Aorta (tissue), 5 donors: ENCODE measurements at places on chromosomes 3 and 15. TPM values are rescaled to one million over a fixed set of nuclear protein-coding genes. Genes with fewer than 3 reads are reported as not detected.
A peak's percentile ranks its signal among the peaks of the same experiment; 100 is the strongest.

DNA sequence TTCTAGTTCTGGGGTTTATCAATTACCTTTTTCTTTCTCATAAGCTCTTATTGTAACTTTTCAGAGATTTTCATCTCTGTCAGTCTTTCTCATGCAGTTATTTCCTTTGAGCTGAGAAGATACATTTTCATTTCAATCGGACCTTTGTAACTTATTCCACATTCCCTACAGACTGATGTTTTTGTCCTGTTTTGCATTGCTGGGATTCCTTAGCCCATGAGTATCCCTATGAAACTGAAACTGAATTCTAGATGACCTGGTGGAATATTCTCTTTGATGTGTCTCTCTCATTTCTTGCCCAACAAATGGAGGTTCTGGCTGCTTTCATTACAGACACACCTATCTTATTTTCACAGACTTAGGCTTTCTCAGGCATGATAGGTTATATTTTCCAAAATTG lies 10.5 kb upstream of the EPHA6 start:
- H3K36me3 ChIP-seq = no peaks in the 10 kb centered on the region
- no peaks in the 10 kb centered on the region for H3K4me1 ChIP-seq
- no peak overlapping the region for H3K4me3 ChIP-seq
- no peaks in the 10 kb centered on the region for H3K27me3 ChIP-seq
- H3K27ac ChIP-seq = no peak overlapping the region
- no peak for DNase-seq

DNA sequence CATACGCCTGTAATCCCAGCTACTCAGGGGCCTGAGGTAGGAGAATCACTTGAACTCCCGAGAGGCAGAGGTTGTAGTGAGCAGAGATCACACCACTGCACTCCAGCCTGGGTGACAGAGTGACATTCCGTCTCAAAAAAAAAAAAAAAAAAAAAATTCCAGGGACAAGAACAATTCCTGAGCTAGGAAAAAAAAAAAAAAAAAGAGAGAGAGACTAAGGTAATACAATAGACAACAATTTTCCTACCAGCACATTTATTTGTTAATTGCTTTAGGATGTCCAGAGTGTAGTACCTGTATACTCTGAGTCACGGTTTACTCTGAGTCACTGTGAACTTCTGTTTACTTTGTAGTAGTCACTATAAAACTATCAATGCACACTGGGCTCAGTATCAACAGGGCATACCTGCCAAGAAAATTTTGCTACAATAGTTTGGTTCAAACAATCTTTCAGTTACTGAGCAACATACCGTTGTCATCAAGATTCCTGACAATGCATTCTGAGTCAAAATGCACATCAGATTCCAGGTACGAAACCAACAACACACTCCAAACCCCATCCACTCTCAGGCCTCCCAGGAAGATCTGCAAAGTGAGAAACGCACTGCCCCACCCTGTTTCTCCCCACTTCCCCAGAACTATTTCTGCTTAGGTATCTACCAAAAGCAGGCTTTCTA lies 28.3 kb downstream of the IGF2BP2 start:
- no peaks in the 10 kb centered on the region for H3K4me1 ChIP-seq
- no peak overlapping the region for H3K27ac ChIP-seq
- H3K27me3 ChIP-seq = no peaks in the 10 kb centered on the region
- H3K36me3 ChIP-seq = no peaks in the 10 kb centered on the region

DNA sequence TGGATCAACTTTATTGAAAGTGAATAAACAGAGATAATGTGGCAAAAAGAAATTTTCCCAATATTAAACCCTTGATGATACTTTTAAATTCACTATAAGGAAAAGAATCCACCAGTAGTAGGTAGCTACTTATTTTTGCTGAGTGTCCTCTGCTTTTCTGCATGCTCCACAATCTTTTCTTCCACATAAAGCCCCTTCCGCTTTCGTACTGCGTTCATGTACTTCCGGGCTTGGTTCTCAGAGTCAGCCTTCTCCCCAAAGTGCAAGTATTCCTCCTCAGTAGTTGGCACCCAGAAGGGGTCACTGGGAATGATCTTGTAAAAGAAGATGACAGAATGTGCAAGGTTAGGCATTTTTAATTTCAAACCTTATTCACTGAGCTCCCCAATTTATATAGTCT lies 84.4 kb upstream of the MEX3B start:
- no peaks in the 10 kb centered on the region for H3K27me3 ChIP-seq
- no peaks in the 10 kb centered on the region for H3K36me3 ChIP-seq
- H3K27ac ChIP-seq = no peak overlapping the region
- no peaks in the 10 kb centered on the region for H3K4me1 ChIP-seq
- no peak overlapping the region for H3K4me3 ChIP-seq

DNA sequence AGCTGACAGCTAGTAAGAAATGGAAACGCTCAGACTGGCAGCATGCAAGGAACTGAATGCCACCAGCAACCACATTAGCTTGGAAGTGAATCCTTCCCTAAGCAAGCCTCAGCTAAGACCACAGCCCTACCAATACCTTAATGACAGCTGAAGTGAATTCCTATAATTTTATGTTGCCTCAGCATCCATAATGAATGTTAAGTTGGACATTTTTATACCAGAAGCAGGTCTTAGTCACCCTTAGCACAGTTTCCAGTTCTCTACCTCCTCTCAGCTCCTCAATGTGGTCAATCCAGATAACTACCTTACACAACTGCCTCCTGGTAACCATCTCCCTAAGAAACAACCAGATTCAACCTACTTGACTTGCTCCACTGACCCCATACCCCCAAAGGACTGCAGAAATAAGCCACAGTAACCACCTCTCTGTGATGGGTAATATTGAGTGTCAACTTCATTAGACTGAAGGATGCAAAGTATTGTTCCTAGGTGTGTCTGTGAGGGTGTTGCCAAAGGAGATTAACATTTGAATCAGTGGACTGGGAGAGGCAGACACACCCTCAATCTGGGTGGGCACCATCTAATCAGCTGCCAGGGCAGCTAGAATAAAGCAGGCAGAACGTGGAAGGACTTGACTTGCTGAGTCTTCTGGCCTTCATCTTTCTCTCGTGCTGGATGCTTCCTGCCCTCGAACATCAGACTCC lies 33.5 kb downstream of the NEDD4 start:
- no peaks in the 10 kb centered on the region for H3K36me3 ChIP-seq
- H3K4me1 ChIP-seq = no peaks in the 10 kb centered on the region
- no peaks in the 10 kb centered on the region for H3K27me3 ChIP-seq
- no peak for DNase-seq

DNA sequence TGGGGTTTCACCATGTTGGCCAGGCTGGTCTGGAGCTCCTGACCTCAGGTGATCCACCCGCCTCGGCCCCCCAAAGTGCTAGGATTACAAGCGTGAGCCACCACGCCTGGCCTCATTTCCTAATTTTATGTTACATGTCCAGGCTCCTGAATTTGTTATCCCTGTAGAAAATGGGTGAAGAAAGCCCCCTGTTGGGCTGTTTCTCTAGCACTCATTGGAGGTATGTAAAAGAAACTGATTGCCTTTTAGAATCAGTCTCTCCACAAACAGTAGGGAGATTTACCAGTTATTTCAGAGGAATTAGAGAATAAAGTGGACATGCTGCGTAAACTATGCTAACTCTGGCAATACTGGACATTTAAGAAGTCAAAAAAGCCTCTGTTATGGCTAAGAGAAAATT lies 364.1 kb upstream of the TBL1XR1 start:
- H3K27me3 ChIP-seq = no peaks in the 10 kb centered on the region
- H3K4me1 ChIP-seq = peaks cover 1% of the 10 kb centered on the region
- H3K27ac ChIP-seq = no peak overlapping the region
- H3K4me3 ChIP-seq = no peak overlapping the region
- DNase-seq = no peak

CELSR3 gene
- total RNA-seq = 1.3 TPM

- no peak for DNase-seq
- H3K4me1 ChIP-seq = no peaks in the 10 kb centered on the region
- no peaks in the 10 kb centered on the region for H3K36me3 ChIP-seq
Measured at GRCh38 chr15:58147171-58147611, 9.0 kb downstream of the AQP9 start.

DNA sequence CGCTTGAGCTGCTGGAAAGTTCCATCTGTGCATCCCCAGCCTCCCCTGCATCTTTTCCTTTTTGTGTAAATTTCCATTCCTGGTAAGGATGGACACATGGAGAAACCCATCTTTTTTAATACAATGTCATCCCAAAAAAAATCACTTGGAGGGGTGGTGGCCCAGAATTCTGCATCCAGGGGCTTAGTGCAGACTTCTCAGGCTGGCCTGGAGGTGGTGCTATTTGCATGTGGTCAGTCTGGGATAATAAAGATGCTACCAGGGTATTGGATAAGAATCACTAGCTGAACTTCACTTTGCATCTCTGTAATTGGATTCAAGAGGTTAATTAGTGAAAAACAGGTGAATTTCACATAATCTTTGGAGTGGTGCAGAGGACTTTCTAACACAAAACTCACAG lies 1.8 kb upstream of the ZSCAN2 start:
- H3K27me3 ChIP-seq = no peaks in the 10 kb centered on the region
- no peaks in the 10 kb centered on the region for H3K4me1 ChIP-seq
- DNase-seq = no peak
- no peak overlapping the region for H3K4me3 ChIP-seq
- H3K36me3 ChIP-seq = no peaks in the 10 kb centered on the region

GRCh38 chr3:112013058-112013783 lies 14.5 kb downstream of the TAGLN3 start:
- no peaks in the 10 kb centered on the region for H3K27me3 ChIP-seq
- peak; percentile 72 for DNase-seq
- H3K4me3 ChIP-seq = no peak overlapping the region
- no peak overlapping the region for H3K27ac ChIP-seq
- H3K4me1 ChIP-seq = no peaks in the 10 kb centered on the region
